ENCODE measurements at places on chromosomes 1 and 21. TPM values are rescaled to one million over a fixed set of nuclear protein-coding genes. Genes with fewer than 3 reads are reported as not detected.

The DNAJC6 gene
- total RNA-seq = 5.3 TPM

The KRTAP19-1 gene
- not detected for total RNA-seq

The MASP2 gene
- total RNA-seq = not detected

The SH2D2A gene
- total RNA-seq = not detected

The FAM78B gene
- 0.52 TPM for total RNA-seq

The ANGPTL1 gene
- total RNA-seq = not detected

The CHI3L2 gene
- total RNA-seq = not detected

The PRAMEF15 gene
- not detected for total RNA-seq
